SK-N-MC (cell line): ENCODE measurements at places on chromosomes 3 and 15.

- DNase-seq = no peak
Observed at GRCh38 chr3:104556372-104557078, 810.2 kb upstream of the ALCAM start.

- no peak for DNase-seq
Observed at GRCh38 chr15:60043744-60044435, 39.8 kb downstream of the FOXB1 start.

- no peak for DNase-seq
Observed at GRCh38 chr3:178267158-178267844, 268.9 kb upstream of the KCNMB2 start.

GRCh38 chr3:11636394-11636770 lies 7.3 kb downstream of the VGLL4 start:
- no peak for DNase-seq

- DNase-seq = no peak
Observed at GRCh38 chr3:88059380-88060170, 520 bp downstream of the ZNF654 start.

DNA sequence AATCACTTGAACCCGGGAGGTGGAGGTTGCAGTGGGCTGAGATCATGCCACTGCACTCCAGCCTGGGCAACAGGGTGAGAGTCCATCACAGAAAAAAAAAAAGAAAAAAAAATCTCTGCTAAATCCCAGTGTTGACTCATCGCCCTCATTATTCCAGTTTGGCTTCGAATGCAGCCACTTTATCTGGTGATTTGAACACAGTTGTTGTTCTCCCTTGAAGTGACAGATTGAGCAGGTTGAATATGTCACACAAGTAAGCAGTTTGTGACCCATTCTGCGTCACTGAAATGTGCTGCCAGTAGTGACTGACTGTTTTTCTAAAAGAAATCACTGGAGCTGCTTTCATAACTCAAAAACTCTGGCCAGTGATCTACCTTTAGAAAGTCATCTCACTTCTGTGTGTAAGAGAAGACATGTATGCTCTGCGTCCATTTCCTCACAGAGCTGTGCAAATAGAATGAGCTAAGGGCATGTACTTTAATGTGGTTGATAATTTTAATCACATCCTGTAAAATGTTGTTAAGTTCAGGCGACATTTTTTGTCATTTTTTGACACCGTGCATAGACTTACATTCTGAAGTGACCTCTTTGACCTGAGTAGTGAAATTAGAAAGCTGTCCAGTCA lies 12.5 kb downstream of the DOCK3 start:
- DNase-seq = no peak

- DNase-seq = no peak
Observed at GRCh38 chr3:65742914-65743313, 295.8 kb downstream of the MAGI1 start.

DNA sequence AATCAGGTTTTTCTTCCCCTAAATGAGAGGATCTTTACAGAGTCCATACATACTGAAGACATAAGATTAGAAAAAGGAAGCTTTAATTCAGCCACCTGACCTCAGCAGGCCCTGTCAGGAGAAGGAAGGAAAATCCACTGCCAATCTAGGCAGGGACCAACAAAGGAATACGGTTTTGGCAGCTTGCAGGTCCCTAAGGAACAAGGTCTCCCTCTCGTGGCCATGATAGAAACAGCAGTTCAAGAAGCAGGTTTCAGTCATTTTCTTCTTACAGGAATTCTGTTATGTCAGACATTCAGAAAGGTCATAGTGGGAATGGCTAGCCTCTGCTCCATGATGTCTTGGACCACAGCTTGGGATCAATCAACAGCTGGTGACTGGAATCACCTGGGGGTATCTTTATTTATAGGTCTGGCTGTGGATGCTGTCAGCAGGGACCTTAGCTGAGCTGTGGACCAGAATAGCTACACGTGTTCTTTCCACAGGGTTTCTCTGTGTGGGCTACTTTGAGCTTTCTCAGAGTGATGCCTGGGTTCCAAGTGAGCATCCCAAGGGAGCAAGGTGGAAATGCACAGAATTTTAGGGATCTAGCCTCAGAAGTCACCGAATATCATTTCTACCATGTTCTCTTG lies 9.4 kb upstream of the CMSS1 start:
- peak; percentile 66 for DNase-seq

DNA sequence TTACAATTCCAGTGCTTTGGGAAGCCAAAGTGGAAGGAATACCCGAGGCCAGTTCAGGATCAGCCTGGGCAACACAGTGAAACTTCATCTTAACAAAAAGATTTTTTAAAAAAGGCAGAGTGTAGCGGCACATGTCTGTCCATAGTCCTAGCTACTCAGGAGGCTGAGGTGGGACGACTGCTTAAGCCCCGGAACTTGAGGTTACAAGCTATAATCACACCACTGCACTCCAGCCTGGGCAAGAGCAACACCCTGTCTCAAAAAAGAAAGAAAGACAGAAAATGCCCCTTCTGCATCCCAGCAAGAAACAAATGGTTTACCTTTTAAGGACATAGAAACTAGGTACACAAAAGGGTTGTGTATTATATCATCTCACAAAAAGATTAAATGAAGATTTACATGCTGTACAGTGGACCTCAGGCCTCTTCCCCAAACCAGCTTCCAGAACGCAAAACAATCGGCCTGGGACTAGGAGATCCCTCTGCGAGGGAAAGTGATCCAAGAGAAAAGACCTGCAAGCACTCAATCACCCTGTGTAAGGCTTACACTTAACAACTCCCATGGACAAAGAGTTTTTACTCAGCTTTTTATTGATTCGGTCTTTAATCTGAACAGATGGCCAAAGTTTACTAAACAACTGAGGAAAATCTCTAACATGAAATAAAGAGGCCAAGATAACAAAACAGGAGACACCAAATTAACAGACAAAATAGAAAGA lies 21.2 kb downstream of the TFDP2 start:
- no peak for DNase-seq

DNA sequence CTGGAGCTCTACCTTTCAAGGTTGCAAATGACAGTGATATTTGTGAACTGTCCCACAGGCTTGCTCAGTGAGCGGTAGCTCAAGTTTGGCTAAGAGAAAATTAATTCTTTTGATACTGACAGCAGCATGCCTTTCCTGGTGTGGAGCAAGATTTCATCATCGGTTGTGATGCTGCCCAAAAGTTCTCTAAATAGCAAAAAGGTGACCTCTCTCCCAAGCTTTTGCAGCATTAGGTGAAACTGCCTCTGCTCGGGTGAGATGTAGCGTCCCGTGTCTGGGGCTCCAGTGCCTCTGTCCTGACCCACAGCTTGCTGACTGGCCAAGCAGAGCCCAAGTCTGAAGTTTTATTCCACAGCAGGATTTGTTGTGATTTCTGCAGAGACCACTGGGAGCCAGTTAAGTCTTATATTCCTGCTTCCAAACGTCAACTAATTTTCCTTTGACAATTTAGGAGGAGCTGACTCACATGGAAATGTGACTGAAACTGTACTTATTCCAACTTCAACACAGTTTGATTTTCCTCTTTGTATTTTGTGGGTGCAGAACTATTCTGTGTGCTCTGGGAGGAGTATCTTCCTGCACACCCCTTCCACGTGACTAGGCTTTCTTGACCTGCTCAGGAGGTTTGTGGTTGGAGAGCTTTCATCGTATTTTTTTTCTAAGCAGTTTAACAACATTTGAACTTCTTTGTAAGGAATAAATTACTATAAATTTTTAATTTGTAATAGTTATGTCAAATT lies 5.9 kb downstream of the SYNM start:
- no peak for DNase-seq

DNA sequence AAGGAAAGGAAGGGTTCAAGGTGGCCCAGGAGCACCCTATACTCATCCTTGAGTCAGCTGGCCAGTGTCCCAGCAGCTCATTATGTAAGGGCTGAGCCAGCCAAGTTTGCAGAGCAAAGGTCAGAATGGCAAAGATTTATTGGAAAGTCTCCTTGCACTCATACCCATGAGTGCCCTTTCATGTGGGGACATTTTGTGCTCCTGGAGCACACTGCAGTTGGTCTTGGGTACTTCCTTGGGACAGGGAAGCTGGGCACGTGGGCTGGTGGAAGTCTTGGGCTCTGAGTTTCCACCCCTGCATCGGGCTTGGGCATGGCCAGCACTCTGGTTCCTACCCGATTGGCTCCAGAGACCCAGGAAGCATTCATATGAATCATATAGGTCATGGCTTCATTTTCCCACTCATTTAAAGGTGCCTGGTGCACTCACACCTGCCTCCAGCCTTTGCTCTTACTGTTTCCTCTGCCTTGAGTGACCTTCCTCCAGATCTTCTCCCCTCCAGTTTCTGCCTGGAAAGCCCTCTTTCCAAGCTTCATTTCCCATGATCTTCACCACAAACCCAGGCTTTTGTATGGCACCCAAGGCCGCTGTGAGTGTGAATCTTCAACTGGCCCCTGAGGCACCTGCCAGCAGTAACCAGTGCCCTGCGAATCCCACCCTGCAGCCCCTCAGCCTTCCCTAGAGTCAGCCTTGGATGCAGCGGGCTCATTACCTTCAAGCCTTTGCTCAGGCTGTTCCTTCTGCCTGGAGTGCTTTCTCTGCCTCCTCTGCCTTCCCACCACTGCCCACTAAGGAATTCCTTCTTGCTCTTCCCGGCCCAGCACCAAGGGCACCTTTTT lies 10.5 kb upstream of the PRKCD start:
- DNase-seq = no peak

GRCh38 chr15:42315521-42315920 lies 42.3 kb upstream of the TMEM87A start:
- no peak for DNase-seq

- DNase-seq = no peak
Observed at GRCh38 chr3:167521006-167521355, 47.1 kb upstream of the SERPINI2 start.

GRCh38 chr15:51718219-51718618 lies 19.2 kb downstream of the LYSMD2 start:
- DNase-seq = no peak

- DNase-seq = no peak
Observed at GRCh38 chr3:11385326-11385725, 113.1 kb downstream of the ATG7 start.

GRCh38 chr15:41977757-41978383 lies 5.5 kb upstream of the EHD4 start:
- DNase-seq = no peak

- DNase-seq = peak; percentile 39
Observed at GRCh38 chr15:58331913-58332675, 99.7 kb upstream of the LIPC start.

- no peak for DNase-seq
Observed at GRCh38 chr3:116946376-116946775, 236.8 kb downstream of the TUSC7 start.

DNA sequence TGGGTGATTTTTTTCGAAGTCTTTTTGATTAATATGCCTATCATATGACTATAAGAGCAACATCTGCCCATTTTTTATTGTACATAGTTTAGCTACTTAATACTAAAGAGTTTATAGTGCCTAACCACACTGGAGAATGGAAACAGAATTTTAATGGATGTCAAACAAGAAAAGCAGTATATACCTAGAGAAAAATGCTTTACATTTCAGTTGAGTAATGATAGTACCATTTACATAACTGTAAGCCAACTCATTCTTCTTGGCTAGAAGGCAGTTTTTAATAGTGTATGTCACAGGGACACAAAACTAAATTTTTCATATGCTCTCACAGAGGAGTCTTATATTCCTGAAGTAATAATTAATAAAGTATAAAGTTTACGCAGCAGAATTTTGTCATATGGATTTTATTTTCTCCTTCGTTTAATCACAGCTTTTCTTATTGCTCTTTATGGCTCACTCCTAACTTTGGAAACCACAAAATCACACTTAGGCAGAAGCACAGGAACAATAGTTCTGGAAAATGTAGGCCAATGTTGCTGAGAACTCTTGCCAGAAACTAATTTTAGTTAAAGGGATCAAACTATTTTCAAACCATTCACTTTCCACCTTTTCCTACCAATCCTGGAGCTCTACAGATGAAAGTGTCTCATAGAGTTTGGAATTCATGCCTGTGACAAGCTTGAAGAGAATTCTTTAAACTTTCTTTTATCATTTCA lies 243.6 kb downstream of the ZIC1 start:
- peak; percentile 28 for DNase-seq

- DNase-seq = peak; percentile 8
Observed at GRCh38 chr15:68700455-68701123, 120.1 kb downstream of the ANP32A start.

DNA sequence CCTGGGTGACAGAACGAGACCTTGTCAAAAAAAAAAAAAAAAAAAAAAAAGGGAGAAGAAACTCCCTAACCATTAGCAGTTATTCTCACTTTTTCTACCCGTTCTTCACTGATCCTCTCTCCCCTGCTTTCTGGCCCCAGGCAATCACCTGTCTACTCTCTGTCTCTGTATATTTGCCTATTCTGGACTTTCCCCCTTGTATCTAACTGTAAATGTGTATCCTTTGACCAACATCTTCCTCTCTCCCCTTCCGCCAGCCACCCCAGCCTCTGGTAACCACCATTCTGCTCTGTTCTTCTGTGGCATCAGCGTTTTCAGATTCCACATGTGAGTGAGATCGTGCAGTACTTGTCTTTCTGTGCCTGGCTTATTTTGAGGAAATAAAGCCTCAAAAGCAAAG lies 6.9 kb downstream of the CYFIP1 start:
- no peak for DNase-seq

DNA sequence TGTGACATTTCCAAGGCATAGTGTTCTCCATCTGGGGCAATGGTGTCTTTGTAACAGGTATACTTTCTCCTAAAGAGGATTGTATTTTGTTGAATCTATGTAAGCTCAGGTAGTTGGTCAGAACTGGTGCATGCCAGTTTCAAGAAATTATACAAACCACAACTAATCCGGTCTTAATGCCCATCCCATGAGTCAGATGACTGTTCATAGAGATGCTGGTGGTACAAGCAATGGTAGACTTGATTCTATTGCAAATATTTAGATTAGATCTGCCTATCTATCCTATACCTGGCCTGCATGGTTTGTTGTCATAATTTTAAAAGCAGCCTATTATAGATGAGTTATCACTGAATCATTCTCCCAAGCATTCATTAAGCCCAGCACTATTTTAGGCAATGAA lies 43.5 kb downstream of the ATP13A5 start:
- DNase-seq = no peak

DNA sequence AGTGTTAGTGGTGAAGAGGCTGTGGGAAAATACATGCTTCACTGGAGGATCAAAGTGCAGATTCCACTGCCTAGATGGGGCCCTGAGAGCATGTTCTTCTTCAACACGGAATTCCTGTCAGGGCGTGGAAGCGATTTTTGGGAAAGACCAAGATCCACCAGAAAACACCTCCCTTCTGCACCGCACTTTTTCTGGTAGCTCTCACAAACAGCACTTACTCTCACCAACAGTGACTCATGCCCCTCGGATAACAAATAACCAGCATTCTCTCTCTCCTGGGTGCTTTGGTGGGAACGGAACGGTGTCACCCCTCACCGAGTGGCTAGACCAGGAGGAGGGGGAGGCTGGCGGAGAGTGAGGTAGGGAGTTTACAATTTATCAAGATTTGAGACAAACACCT lies 40.1 kb downstream of the ADAMTSL3 start:
- DNase-seq = no peak
